Renal pelvis (tissue), 12 donors: ENCODE measurements at places on chromosomes 11 and 22. TPM values are rescaled to one million over a fixed set of nuclear protein-coding genes. Genes with fewer than 3 reads are reported as not detected.

- no peak for DNase-seq
Observed at GRCh38 chr22:42970029-42970428, 44.9 kb downstream of the PACSIN2 start.

GRCh38 chr11:816433-816779 lies 2.3 kb upstream of the PNPLA2 start:
- DNase-seq, result no peak

Gene CRYBA4
- polyA plus RNA-seq, result not detected

DNA sequence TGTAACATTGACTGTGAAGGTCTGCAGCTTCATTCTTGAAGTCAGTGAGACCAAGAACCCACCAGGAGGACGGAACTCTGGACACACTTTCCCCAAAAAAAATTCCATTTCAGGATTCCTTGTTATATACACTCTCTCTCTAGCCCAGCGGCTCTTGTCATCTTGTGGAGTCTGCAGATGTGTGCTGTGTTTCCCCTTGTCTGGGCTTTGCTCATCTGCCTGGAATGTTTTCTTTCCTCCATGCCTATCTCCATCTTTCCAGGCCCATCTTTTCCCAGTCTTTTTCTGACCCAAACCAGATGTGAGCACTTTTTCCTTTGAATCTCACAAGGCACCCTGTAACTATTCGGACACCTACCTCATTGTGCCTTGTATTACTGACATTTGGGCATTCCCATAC lies 5.1 kb upstream of the DRG1 start:
- DNase-seq, result no peak
